ENCODE measurements at places on chromosomes 16 and 17.

DNA sequence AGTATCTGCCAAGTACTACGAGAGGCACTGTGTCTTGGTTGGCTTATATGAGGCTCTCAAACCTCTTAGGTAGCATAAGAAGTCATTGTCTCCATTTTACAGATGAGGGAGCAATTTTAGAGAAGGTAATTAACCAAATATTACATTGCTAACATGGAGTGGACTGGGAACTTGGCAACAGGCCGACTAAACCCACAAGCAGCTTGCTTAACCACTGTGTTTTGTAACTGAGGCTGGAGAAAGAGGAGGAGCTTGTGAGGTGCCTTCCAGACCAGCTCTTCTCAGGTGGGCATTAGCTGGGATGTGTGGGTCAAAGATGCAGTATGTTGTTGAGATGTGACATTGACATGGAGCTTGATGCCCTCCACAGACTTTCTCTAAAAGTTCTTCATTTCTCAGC is 835.6 kb upstream of the RBFOX1 start:
- no peak for DNase-seq

DNA sequence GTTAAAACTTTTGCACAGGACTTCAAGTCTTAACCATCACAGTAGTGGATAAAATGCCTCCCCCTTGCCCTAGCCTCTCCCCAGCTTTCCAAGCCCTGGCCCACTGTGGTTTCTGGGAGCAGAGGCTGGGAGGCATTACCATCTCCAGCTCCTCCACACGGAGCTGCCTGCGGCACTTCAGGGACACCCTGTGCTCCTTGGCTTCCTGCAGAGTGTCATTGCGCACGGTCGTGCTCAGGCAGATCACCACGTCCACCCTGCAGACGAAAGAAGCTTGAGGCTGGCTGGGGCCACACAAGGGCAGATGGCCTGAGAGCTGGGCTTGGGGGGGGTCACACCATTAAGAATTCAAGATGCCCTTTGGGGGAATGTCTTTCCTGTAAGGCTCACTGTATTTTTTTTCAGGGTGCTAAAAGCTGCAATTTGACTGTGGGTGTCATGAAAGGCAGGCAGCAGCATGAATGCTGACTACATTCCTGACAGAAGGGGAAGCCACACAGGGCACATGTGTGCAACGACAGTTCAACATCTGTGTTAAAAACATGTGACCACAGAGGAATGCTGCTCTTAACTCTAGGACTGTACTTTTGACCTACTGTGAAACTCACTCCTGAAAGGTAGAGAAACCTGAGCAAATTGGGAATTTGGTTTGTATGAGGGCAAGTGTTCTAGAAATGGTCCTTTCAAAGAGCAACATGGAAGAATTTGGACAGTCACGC is 47.7 kb upstream of the CLEC18B start:
- DNase-seq, result no peak

GRCh38 chr17:57406131-57406980 is 150.0 kb downstream of the MSI2 start:
- DNase-seq, result no peak

GRCh38 chr17:35903451-35903850 is 23.3 kb upstream of the CCL5 start:
- no peak for DNase-seq

DNA sequence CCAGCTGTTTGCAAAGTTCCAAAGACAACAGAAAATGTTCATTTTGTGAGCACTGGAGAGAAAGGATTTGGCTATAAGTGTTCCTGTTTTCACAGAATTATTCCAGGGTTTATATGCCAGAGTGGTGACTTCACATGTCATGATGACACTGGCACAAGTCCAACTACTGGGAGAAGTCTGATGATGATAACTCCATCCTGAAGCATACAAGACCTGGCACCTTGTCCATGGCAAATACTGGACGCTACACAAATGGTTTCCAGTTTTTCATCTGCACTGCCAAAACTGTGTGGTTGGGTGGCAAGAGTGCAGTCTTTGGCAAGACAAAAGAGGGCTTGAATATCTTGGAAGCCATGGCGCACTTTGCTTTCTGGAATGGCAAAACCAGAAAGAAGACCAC is 385.0 kb downstream of the CDH11 start:
- DNase-seq, result no peak

- no peak for DNase-seq
These were observed 63.9 kb downstream of the NXN start for GRCh38 chr17:915538-916201.

DNA sequence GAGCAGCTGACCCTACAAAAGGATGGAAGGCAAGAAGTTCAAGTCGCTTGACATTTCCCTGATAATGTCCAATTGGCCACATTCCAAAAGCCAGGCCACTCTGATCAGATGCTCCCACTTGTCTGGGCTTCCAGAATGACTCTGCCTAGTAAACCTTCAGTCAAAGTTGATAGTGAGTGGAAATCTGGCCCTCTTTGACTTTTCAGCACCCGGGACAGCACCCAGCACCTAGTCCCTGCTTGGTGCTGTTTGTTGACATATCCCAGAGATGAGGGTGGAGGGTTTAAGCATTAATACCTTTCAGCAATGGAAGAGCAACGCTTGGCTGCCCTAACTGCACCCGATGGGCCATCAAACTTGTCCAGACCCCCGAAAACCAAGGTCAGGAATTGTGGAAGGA is 131.3 kb downstream of the AIPL1 start:
- peak; percentile 31 for DNase-seq

- DNase-seq, result no peak
These were observed 109.0 kb upstream of the DHX40 start for GRCh38 chr17:59456428-59456827.
